ENCODE measurements at places on chromosomes 16 and 17.

GRCh38 chr16:52095471-52095870, 451.5 kb downstream of the TOX3 start:
- DNase-seq = no peak

- no peak for DNase-seq
These were observed 12.8 kb upstream of the CBX8 start for GRCh38 chr17:79809530-79810129.

GRCh38 chr16:53960954-53961616, 257.1 kb downstream of the FTO start:
- DNase-seq = no peak

- DNase-seq = no peak
These were observed 985 bp upstream of the C17orf107 start for GRCh38 chr17:4898351-4898750.
